ENCODE measurements at places on chromosomes 7 and 10. TPM values are rescaled to one million over a fixed set of nuclear protein-coding genes. Genes with fewer than 3 reads are reported as not detected.

DNA sequence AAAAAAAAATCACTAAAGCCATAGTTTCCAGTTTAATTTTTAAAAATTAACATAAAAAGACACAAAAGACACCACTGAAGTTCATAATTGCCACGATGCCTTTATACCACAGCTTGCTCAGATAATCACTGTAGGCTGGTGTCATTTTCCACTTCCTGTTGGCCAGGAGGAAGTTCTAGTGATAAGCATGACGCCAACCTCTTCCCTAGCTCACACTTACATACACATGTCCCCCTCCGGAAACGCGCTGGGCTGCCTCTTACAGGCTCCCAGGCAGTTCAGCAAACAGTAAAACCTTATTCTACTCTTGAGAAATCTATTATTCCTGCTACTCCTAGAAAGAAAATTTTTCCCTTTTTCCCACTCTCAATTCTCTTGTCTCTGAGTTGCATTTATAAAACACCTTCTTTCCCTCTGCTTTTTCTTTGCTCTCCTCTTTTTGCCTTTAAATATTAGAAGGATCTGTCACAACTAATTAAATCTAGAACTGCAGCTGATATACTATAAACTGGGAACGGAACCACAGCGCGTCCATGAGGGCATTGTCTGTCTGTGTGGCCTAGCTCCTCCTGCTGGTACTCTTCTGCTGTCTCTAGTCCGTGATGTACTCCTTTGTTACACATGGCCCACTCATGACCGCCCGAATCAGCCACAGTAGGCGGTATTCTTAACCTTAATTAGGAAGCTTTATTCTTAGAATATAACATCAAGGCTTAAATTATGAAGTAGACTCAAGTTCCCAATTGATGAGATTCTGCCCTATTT is 664.9 kb downstream of the CNTNAP2 start:
- DNase-seq: no peak

DNA sequence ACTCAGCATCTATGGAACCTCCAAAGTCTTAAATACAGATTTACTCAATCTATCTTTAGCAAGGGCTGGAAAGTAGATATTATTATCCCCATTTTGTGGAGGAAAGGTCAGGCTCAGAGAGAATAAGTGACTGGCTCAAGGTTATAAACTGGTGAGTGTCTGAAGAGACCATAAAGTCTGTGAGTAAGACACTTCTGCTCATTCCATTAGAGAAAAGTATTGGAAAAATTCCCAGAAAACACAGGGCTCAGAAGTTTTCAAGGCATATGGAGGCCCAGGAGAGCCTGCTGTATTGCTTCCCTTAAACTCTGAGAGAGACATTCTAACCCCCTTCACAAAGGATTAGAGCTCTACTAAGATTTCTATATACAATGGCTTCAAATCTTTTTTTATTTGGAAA is 134.8 kb downstream of the PCDH15 start:
- no peak for DNase-seq

DNA sequence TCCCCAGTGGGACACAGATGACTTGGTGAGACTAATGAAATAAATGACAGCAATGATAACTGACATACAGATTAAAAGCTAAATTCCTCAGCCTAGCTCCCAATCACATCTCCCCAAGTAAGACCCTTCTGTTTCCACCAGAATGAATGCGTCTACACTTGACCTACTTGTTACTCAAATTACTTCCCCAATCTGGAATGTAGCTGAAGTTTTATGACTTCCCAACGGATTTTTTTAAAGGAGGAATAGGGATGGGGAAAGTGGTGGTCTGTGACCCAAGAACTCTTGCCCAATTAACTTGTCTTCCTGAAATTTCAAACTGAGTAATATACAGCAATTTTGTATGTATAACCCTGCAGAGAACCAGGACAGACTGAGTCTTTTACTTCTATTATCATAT is 9.1 kb downstream of the H2AZ2 start:
- no peak for DNase-seq

DNA sequence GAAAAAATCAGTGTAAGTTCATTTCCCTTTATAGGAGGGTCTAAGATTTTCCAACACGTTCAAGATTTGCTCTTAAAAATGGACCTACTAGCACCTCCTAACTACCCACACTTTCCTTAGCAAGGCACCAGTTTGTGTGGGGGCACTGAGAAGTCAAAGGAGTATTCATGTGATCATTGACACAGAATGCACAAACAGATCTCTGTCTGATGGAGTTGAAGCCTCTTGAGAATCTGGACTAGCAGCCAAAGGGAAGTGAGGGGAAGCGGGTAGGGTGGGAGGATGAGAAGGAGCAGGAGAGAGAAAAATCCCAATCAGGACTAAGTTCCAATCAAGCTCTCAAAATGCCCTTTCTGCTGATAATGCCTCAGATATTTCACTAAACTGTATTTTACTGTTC is 4.1 kb downstream of the MMS19 start:
- no peak for DNase-seq

- DNase-seq: no peak
Observed at GRCh38 chr10:97831259-97831658, 18.4 kb upstream of the GOLGA7B start.

- no peak for DNase-seq
Observed at GRCh38 chr7:121831801-121832200, 41.2 kb upstream of the PTPRZ1 start.

The STOX1 gene
- 6.4 TPM for total RNA-seq

The GHRHR gene
- not detected for total RNA-seq

The ANKRD22 gene
- total RNA-seq: 4.2 TPM

The GPR85 gene
- 3.8 TPM for total RNA-seq

The IQCE gene
- 13.3 TPM for total RNA-seq

Measured in hepatocyte (in vitro differentiated cells).